Neural progenitor cell (in vitro differentiated cells): ENCODE measurements at places on chromosomes 5 and 9. TPM values are rescaled to one million over a fixed set of nuclear protein-coding genes. Genes with fewer than 3 reads are reported as not detected.

Gene ZFP37
- 13.3 and 14.1 TPM in 2 replicates for total RNA-seq

Gene F12
- 2.0 TPM in 1 of 2 replicates, not detected in the other for total RNA-seq

Gene HACD4
- 1.1 and 1.2 TPM in 2 replicates for total RNA-seq

Gene HAVCR1
- total RNA-seq = not detected in 2 replicates

Gene IL5
- not detected in 2 replicates for total RNA-seq

Gene DMXL1
- 18.6 and 45.5 TPM in 2 replicates for total RNA-seq

Gene LTC4S
- 0.81 TPM in 1 of 2 replicates, not detected in the other for total RNA-seq

Gene SLC46A2
- not detected in 2 replicates for total RNA-seq

Gene DBH
- not detected in 2 replicates for total RNA-seq

Gene C5orf63
- total RNA-seq = 0.09 and 1.5 TPM in 2 replicates

Gene SAP30L
- 13.2 and 24.8 TPM in 2 replicates for total RNA-seq

Gene CKMT2
- not detected in 2 replicates for total RNA-seq

Gene KIF4B
- total RNA-seq = 0.12 TPM in 1 of 2 replicates, not detected in the other

Gene RAD17
- total RNA-seq = 32.3 and 51.6 TPM in 2 replicates

Gene FOXD4L6
- total RNA-seq = not detected in 2 replicates

Gene SLC34A1
- not detected in 2 replicates for total RNA-seq

Gene MUSK
- 0.22 and 0.24 TPM in 2 replicates for total RNA-seq

Gene OTULINL
- 4.9 and 10.6 TPM in 2 replicates for total RNA-seq

Gene MLANA
- not detected in 2 replicates for total RNA-seq

Gene CATSPER3
- total RNA-seq = 0.19 TPM in 1 of 2 replicates, not detected in the other

Gene HIGD2A
- 40.1 and 65.6 TPM in 2 replicates for total RNA-seq

Gene CDH10
- total RNA-seq = 0.19 and 0.65 TPM in 2 replicates

Gene LAMC3
- 0.03 TPM in 1 of 2 replicates, not detected in the other for total RNA-seq

Gene ADAMTS16
- total RNA-seq = 3.9 and 4.1 TPM in 2 replicates

Gene GFPT2
- total RNA-seq = 18.9 and 20.3 TPM in 2 replicates

Gene NXNL2
- total RNA-seq = 0.32 and 0.74 TPM in 2 replicates

Gene INSYN2B
- 0.06 and 0.26 TPM in 2 replicates for total RNA-seq

Gene FOXD4
- 0.12 TPM in 1 of 2 replicates, not detected in the other for total RNA-seq

Gene C8G
- not detected in 2 replicates for total RNA-seq

Gene TAF11L10
- total RNA-seq = not detected in 2 replicates

Gene RMND5B
- total RNA-seq = 25.3 and 25.5 TPM in 2 replicates

Gene DYNC2I2
- total RNA-seq = 45.9 and 141 TPM in 2 replicates

Gene TRPM6
- 0.09 TPM in 1 of 2 replicates, not detected in the other for total RNA-seq

Gene CCIN
- not detected in 2 replicates for total RNA-seq

Gene HAVCR2
- total RNA-seq = 0.19 and 0.37 TPM in 2 replicates
